ENCODE measurements at places on chromosomes 2 and 18.

DNA sequence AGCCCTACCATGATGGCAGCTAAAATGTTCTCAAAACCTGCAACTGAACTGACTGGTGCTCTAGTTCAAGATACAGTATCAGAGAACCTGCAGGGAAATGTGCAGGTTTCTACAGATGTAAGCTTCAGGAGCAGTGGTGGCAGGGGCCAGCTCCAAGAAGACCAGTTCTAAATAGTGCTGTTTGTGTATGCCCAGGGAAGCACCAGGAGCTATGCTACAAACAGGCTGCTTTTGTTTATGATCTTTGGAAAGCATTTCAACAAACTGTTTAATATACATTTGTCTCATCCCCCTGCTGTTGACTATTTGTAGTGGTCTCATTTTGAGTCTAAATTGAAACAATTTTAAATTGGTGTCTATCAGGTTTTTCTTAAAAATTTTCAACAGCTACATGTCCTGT, 20.7 kb downstream of the FZD5 start:
- DNase-seq, result no peak

GRCh38 chr2:235048549-235048948, 96.7 kb downstream of the SH3BP4 start:
- DNase-seq, result no peak

DNA sequence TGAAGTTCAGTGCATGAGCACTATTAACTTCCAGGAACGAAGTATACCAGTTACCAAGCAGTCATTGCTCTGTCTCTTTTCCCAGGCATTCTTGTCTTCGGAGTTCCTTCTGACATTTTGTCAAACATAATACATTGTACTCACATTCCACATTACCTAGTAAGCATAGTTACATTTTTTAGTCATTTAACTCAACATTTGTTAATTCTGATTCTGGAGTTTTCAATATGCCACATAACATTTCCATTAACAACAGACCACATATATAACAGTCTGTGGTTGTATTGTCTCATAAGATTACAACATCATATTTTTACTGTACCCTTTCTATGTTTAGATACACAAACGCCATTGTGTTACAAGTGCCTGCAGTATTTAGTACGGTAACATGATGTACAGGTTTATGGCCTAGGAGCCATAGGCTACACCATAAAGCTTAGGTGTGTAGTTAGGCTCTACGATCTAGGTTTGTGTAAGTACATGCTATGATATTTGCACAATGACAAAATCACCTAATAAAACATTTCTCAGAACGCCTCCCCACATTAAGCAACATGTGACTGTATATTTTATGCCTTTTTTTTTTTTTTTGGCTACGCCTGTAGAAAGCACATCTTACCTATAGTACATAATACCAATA, 187.1 kb downstream of the DYM start:
- DNase-seq, result no peak

GRCh38 chr2:239781454-239781853, 243.7 kb downstream of the NDUFA10 start:
- no peak for DNase-seq

DNA sequence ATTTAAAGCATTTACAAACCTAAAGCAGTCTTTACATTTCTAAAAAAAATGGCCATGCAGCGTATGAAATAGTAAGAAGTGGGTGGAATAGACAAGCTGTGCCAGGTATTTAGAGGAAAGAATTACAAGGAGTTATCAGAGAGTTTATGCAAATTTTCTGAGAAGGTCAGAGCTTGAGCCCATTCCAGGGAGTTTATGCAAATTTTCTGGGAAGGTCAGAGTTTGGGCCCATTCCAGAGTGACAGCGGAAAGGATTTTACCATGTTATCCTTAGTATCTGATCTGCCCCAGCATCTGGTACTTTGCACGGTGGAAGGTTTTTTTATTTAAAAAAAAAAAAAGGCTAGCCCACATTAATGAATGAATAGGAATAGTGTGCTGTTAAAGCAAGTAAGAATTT, 1.4 kb upstream of the DOK6 start:
- no peak for DNase-seq

DNA sequence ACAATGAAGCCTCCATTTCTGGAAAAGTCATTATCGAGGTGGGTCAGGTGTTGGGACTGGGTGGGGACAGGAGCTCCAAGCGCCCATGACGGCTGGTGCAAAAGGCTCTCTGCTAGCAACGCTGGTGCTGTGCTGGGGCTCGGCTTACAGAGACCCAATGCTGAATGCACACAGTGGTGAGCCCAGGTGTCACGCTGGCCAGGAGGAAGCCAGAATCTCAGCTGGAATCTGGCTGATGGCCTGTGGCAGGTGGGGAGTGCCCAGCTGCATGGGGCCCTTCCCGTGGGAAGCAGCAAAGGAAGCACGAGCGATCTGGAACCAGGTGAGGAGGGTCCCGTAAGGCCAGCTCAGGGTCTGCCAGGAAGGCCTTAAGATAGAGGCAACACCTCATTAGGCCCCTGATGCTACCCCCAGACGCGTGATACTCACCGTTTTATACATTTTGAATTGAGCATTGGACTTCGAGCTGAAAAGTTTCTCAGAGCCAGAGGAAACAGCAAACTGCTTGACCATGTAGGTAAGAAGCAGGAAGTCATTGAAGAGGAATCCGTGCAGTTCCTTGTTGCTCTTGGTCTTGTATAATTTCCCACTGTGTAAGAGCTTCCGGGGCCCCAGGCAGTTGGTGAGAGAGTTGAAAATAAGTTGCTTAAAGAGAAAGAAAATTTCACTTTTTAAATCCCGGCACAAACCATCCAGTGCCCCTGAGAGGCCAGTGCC, 34.7 kb downstream of the FAM228A start:
- DNase-seq, result no peak

DNA sequence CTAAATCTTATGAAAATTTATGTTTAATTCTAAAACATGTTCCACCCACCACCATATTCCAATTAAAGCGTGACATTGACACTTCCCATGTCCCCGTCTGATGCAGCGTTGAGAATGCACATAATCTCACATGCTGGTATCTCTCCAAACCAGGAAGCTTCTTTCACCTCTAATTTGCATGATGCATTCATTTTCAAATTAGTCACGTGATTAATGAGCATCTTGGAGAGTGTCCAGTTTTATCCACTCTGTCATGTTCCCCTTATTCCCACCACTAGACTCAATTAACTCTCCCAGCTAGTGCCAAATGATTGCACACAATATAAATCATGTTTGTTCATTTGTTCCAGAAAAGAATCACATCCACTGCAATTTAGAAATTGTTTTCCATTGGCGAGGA, 105.8 kb downstream of the RIT2 start:
- DNase-seq, result no peak

DNA sequence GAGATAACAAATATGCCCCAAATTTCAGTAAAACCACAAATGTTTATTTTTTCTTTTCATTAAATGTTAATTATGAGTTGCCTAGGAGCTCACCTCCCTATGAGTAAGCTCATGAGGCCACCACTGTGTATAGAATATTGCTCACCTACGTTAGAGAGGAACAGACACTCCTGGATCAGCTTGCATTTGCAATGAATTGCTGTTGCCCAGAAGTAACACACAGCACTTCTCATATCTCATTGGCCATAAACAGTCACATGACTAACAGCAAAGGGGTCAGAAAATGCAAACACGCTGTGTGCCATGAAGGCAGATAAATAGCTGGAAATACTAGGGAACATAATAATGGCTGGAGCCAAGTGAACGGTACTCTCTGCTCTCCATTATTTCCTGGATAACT, 89.0 kb upstream of the GALNT5 start:
- DNase-seq, result no peak

- no peak for DNase-seq
Observed at GRCh38 chr2:230684270-230685168, 28.1 kb upstream of the CAB39 start.

- no peak for DNase-seq
Observed at GRCh38 chr18:55124078-55124763, 165.0 kb upstream of the CCDC68 start.

GRCh38 chr18:12068950-12069320, 24.7 kb upstream of the ANKRD62 start:
- no peak for DNase-seq

GRCh38 chr2:320561-320960, 32.7 kb upstream of the ALKAL2 start:
- no peak for DNase-seq
